Endothelial cell (in vitro differentiated cells): ENCODE measurements at places on chromosomes 5 and 9.
A peak's percentile ranks its signal among the peaks of the same experiment; 100 is the strongest.

GRCh38 chr9:109893241-109893640 lies 113.2 kb downstream of the PALM2AKAP2 start:
- no peak for DNase-seq

- DNase-seq: no peak
Observed at GRCh38 chr5:131185523-131186104, 14.9 kb downstream of the LYRM7 start.

- no peak for DNase-seq
Observed at GRCh38 chr5:1524481-1524798, 680 bp upstream of the LPCAT1 start.

GRCh38 chr5:149677731-149678130 lies 52.4 kb upstream of the PPARGC1B start:
- no peak for DNase-seq

- no peak for DNase-seq
Observed at GRCh38 chr5:128574041-128574440, 36.0 kb upstream of the FBN2 start.

DNA sequence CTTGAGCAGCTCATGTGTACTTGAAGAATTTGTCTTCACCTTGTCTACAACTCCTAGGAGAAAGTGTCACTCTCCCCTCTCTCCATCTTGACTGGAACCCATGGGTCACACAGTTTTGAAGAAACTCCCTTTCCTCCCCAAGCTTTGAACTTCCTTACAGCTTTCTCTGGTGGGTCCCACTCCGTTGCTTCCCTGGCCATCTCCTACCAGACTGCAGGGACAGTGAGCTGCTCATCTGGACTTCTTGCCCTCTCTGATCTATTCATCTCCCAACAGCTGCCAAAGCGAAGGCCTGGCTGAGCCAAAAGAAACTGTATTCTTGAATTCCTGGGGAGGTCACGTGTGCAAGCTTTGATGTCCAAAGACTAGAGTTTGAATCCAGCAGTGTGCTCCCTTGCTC lies 22.7 kb upstream of the CXCL14 start:
- DNase-seq: no peak

GRCh38 chr9:89980600-89980999 lies 375.8 kb downstream of the GADD45G start:
- no peak for DNase-seq

DNA sequence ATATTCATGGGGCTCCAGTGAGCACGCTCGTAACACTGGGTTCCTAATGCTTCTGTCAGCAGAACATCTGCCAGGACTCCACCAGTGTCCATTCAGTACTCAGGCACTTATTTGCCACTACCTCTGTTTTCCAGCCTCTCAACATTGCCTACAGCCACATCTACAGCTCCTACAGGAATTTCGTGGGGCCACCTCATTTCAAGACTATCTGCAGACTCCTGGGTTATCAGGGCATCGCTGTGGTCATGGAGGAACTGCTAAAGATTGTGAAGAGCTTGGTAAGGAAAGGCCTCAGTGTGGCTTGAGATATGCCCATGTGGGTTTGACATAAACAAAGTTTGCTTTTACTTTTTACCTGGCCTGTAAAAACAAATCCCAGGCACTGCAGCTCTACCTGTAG lies 92.9 kb downstream of the CYFIP2 start:
- DNase-seq: no peak

DNA sequence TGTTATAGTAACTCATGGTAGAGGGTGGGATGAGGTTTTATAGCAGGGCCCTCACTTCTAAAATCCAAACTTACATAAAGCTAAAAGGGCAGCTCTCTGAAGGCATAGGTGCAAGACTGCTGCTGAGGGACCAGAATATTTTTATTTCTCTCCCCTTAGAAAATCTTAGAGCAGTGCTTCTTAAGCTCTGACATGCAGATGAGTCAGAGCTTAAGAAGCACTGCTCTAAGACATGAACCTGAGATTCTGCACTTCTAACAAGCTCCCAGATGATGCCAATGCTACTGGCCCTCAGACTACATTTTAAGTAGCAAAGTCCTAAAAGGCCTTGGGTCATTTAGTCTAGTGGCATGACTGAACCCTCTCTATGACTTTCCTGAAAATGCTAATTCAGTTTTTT lies 97.6 kb upstream of the SPRY4 start:
- no peak for DNase-seq

DNA sequence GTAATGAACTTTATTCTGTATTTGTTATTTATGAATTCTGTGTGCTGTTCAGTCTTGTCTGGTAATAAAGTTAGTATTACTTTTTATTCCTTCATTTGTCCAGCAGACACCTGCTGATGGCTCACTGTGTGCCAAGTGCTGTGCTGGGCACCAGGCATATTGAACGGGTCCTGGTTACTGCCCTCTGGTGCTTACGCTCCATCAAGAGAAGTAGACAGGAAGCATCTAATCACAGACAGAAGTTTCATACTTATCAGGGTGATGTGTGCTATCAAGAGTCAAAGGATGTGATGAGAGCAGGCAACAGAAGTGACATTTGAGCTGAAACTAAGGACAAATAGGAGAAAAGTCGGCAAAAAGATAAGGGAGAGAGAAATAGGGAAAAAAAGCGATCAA lies 153.1 kb downstream of the FGF1 start:
- DNase-seq: no peak

DNA sequence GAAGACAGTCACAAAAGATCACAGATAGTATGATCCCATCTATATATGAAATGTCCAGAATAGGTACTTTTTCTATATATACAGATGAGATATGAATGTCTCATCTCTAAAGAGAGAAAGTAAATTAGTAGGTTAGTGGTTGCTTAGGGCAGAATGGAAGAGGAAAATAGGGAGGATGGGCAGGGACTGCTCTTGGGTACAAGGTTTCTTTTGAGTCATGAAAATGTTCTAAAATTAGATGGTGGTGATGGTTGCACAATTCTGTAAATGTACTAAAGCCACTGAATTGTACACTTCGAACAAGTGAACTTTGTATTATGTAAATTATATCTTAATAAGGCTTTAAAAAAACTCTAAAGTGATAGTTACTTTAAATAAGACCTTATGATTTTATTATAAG lies 59.6 kb upstream of the GRAMD2B start:
- DNase-seq: no peak

DNA sequence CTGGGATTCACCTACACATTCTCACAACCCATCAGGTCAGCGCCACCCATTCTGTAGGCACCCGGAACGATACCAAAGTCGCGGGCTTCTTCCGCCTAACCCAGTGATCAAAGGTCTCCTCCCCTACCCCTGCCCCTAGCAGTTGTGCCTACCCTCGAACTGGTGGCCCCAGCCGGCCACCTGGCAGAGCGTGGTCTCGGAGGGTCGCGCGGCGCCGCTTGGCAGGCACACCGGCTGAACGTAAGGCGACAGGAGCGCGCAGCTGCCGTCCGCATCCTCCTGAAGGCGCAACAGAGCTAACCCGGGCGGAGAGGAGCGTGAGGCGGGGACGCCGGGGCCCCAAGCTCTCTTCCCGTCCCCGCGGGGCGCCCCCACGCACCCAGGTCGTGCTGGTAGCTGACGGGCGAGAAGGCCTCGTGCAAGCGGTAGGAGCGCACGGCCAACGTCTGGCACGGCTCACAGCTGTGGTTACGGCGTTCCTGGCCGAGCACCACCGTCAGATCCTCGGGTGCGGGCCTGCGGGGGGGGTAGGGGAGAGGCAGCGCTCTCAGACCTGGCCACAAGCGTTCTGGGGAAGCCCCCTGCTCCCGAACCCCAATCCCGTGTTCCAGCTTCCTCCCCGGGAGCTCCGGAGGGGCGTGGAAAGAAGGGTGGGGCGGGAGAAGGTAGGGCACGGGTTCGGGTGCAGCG lies 2.8 kb upstream of the PFN3 start:
- DNase-seq: no peak

GRCh38 chr9:134366223-134367031 lies 40.2 kb downstream of the RXRA start:
- no peak for DNase-seq

DNA sequence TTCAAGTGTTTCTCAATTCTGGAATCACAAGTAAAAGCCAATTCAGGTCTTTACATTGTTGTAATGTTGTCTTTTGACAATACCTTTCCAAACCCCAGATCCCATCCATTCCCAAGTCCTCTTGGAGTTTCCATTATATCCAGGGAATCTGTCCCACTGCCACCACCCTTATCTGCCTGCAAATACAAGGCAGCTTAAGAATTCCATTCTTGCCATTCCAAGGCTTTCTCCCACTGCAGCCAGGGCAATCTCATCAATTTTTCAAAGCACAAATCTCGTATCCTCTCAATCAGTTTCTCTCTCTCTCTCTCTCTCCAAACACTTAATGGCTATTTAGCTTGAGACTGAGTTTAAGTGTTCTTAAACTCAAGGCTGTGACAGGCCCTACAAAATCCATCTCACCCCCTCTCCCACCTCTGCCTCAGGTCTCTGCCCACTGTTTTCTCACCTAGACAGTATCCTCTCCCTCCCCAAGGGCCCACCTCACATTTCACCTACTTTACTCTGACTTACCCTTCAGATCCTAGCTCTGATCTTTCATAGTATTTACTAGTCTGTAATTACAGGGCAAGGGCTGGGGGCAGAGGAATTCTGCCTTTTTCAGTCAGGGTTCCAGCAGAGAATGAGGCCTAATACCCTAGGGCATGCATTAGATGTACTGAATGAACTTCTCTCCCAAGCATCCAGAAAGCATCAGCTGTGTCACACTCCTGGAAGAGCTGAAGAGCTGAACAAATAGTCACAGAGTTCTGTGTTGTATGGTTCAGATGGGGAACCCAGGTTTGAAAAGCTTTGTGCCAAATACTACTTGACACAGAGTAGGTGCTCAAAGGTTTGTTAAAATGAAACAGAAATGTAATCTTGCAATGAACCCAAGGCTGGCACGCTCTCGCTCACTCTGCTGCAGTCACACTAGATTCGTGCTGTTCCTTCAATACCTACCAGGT lies 46.0 kb downstream of the RAPGEF1 start:
- DNase-seq: no peak

GRCh38 chr9:126423916-126424185 lies 97.2 kb downstream of the MVB12B start:
- DNase-seq: no peak

DNA sequence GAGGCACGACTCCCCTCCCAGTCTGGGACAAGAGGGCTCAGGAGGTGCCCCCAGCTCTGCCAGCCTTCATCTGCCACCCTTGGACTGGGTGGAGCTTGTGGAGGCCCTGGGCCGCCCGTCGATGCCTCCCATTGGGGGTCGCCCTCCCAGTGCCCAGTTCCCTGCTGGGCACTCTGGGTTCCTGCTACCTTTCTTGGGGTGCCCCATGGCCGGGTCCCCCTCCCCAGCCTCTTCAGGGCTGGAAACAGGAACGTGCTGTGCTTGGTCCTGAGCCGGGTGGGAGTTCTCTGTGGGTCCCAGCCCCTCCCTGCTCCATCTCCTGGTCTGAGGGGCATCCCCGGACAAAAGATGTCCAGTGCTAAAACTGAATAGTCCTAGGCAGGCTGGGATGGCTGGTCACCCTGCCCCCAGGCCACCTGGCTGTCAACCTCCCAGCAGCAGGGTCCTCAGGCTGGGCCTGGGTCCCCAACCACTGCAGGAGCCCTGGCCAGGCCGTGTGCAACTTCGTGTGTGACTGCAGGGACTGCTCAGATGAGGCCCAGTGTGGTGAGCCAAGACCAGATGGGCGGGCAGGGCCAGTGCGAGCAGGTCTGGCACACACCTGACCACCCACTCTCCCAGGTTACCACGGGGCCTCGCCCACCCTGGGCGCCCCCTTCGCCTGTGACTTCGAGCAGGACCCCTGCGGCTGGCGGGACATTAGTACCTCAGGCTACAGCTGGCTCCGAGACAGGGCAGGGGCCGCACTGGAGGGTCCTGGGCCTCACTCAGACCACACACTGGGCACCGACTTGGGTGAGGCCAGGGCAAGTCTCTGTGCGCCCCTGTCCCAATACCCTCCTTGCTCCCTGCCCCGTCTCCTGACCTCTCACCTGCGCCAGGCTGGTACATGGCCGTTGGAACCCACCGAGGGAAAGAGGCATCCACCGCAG lies 784 bp downstream of the MAMDC4 start:
- peak; percentile 2 for DNase-seq
